Substantia nigra (tissue), 51 donors: ENCODE measurements at places on chromosomes 12 and 14.

DNA sequence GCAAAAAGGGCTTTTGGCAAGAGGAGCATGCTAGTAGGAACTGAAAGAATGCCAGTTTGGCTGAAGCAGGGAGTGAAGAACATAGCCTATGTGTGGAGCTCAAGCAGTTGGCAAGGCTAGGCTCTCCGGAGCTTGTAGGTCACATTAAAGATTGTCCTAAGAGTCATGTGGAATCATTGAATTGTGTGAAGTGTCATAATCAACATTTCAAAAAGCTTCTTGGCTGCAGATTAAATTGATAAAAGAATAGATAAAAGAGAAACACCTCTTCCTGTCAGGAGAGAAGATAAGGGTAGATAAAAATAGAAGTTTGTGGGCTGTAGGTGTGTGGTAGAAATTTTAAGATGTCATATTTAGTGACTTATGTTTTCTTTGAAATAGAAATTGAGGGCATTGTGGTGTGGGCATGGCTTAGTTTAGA is 36.1 kb downstream of the CPSF6 start:
- no peak for DNase-seq

DNA sequence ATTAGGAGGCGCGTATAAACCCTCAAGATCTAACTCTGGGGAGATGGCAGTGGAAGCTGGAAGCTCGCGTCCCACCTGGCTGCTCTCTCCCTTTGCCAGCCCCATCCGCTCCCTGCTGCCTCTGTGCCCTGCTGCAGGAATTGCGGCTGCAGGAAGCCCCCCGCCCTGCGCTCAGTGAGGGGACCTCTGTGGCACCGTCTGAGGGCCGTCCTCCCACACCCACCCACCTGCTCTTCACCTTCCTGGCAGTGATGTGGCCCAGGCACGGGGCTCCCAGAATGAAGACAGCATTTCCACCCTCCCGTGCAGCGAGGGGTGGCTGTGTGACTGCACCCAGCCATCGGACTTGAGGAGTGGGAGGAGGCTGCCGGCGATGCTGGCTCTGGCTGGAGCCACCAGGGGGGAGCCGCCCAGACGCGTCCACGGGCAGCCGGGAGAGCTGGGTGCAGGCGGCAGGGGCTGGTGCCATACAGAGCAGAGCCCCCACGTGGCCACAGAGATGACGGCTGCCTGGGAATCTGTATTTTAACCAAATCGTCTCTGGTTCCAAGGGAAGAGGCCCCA is 28.3 kb upstream of the GALNT9 start:
- no peak for DNase-seq

DNA sequence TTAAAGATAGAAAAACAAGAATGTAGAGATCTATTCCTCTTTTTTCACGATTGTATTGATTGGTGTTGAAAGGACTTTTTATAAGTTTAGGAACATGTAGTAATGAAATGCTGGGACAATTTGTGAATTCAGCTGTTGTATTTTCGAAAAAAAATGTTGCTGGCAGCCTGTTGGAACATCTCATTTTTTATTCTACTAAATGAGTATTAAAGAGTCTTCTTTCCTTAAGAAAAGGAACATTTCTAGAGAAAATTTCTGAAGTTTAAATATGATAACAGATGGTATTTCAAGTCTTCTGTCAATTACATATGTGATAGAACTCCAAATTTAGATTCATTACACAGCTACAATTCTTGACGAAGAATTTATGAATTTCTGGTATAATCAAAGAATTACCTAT is 189.6 kb downstream of the TMEM117 start:
- DNase-seq: no peak

- DNase-seq: no peak
Measured at GRCh38 chr14:99118046-99118721, 153.8 kb downstream of the BCL11B start.

- DNase-seq: no peak
Measured at GRCh38 chr12:83763425-83763824, 1076.7 kb downstream of the TMTC2 start.

- DNase-seq: no peak
Measured at GRCh38 chr14:95222870-95223398, 65.6 kb upstream of the DICER1 start.

- DNase-seq: no peak
Measured at GRCh38 chr12:25783566-25783965, 174.9 kb upstream of the RASSF8 start.

GRCh38 chr12:108700833-108701541 is 30.3 kb downstream of the CORO1C start:
- no peak for DNase-seq

GRCh38 chr14:59037620-59038019 is 150.8 kb upstream of the DAAM1 start:
- DNase-seq: no peak

GRCh38 chr14:55711175-55711811 is 131.3 kb downstream of the KTN1 start:
- DNase-seq: no peak

- no peak for DNase-seq
Measured at GRCh38 chr14:95548328-95548929, 13.6 kb downstream of the GLRX5 start.

DNA sequence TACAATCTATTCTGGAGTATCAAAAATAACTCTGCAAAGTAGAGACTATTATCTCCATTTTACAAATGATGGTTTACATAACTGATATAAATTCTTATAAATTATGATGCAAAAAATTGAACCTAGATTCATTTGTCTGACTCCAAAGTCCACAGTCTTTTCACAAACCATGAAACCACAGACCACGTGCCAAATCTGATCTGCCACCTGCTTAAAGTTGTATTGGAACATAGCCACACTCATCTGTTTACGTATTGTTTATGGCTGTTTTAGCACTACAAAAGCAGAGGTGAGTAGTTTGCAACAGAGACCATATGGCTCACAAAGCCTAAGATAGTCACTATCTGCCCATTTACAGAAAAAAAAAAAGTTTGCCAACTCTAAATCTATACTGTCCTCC is 105.3 kb downstream of the KCNH5 start:
- DNase-seq: no peak

- no peak for DNase-seq
Measured at GRCh38 chr12:68912916-68913315, 20.1 kb downstream of the CPM start.

DNA sequence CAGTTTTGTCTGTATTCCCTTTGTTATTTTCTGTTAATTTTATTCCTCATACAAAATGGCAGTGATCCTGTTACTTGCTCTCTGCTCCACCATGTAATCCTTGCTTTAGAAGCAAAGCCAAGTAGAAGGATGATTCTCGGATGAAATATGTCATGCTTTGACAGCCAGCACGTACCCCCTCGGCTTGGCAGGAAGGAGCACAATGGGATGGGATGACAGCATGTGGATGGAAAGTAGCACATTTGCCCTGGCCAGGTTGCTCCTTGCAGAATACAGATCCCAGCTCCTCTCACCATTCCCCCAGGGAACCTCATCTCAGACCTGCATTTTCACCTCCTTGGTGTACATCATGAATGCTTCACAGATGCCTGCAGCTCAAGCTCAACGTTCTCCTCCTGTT is 35.1 kb upstream of the ATF1 start:
- DNase-seq: no peak

DNA sequence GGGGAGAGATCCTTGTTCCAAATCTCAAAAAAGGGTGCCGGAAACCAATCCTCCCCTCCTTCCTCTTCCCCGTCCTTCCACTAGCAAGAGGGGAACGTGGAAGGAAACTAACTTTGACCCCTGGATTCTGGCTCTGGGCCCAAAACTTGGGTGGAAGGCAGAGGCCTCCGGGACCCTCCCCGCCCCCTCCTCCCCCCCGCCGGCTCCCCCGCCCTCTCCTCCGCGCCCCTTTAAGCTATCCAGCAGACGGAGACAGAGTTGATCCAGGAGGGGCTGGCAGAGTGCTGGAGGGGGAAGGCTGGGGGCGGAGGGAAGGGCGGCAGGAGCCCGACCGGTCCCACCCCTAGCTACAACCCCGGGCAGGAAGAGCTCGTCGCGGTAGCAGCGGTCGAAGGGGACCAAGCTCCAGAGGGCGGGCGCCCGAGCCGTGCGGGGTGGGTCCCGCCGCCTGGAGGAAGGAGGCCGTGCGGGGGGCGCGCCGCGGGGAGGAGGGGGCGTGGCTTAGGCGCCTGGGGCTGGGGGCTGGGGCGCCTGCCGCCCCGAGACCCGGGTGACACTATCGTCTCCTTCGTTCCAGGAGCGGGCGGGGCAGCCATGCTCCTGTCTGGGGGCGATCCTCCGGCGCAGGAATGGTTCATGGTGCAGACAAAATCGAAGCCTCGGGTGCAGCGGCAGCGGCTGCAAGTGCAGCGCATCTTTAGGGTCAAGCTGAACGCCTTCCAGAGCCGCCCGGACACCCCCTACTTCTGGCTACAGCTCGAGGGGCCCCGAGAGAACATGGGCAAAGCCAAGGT is at the start of gene NYNRIN:
TSS of gene NYNRIN (plus strand) at position 351 of the 794 bp plus-strand sequence. CDS start at position 595, 244 bp downstream.
- no peak for DNase-seq

GRCh38 chr14:68631394-68632053 is 161.3 kb downstream of the ZFP36L1 start:
- DNase-seq: no peak

DNA sequence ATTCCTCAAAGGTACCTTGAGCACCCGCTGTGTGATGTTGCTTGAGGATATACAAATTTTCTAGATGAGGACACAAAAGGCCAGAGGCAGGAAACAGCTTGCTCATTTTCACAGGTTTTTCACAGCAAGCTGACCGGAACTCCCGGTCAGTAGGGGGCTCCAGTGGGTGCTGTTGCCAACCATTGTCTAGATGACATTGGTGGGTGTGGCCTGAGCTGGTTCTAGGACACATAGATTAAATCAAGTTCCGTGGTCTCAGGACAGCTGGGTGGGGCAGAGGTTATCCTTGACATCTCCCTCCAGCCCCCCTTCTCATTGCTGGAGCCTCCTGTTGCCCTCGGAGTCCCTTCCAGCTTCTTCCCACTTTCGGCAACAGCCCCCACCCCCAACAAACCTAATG is 153.6 kb upstream of the FKBP4 start:
- DNase-seq: no peak

GRCh38 chr14:72717220-72717619 is 176.7 kb downstream of the DPF3 start:
- DNase-seq: no peak
